ENCODE measurements at places on chromosomes 6 and 20.

- DNase-seq: no peak
These were observed 98.7 kb upstream of the FAM8A1 start for GRCh38 chr6:17501442-17501841.

DNA sequence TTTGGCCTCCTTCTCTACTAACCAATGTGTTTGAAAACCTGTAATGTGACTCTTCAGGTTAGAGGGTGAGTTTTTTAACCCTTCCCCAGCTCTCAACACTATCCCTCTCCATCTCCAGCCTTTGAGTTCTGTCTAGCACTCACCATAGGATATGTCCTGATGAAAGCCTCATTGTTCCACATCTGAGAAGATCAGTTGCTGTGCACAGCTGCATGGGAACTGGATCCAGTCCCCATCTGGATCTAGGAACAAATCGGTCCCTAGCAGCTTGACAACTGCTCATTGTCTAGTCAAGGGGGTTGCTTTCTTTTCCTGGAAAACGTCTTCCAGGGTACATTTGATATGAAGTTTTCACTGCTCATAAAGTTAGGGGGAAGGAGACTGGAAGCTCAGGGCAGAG lies 45.4 kb upstream of the AGPAT4 start:
- no peak for DNase-seq

GRCh38 chr20:57394121-57395082 lies 3.2 kb downstream of the RBM38 start:
- DNase-seq: no peak

DNA sequence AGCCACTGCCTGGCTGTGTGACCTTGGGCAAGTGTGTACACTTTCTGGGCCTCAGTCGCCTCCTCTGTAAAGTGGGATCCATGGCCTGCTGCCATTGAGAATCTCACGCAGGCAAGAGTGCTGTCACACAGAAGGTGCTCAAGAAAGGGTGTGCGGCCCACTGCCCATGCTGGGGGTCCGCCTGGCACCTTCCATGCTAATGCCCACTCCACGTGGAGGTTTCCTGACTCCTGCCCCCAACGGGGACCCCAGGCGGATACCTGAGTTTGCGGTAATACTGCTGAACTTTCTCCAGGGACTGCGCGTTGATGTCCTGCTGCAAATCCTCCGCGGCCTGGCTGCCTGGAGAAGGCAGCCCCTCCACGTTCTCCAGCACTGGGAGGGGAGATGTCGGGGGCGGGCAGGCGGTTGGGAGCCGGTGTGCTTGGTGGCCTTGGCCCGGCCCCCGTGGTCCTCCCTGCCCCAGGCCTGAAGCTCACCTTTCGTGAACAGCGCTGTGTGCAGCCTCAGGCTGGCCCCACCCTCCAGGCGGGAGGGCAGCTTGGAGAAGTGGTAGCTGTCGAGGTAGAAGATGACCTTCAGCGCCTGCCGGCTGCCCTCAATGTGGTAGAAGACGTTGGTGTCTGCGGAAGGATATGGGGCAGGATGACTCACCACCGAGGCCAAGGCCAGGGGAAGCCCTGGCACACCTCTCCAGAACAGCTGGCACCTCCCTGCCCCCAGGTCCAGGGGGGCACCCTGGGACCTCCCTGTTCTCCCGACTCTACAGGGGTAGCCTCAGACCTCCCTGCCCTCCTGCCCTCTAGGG lies 195.6 kb downstream of the PREX1 start:
- no peak for DNase-seq

DNA sequence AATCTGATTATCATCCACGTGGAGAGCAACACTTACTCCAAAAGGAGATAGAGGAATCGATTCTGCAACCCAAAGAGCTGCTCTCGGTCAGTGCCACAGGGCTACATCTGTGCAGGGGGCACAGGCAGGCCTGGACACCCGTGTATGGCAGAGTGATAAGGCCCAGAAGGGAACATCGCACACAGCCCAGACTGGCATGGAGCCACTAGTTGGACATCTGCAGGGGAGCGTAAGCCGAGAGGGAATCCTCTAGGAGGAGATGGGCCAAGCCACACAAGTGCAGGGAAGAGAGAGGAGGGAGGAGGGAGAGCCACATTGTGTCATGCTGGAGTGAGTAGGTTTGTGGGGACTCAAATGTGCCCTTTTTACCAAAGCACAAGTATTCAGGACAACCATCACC lies 50.4 kb upstream of the ENTPD6 start:
- no peak for DNase-seq

- no peak for DNase-seq
These were observed 7.7 kb downstream of the LRP11 start for GRCh38 chr6:149856256-149856994.

- no peak for DNase-seq
These were observed 247.0 kb upstream of the KCNQ5 start for GRCh38 chr6:72374857-72375256.

- DNase-seq: no peak
These were observed 184.0 kb downstream of the RPS12 start for GRCh38 chr6:132998418-132998817.

DNA sequence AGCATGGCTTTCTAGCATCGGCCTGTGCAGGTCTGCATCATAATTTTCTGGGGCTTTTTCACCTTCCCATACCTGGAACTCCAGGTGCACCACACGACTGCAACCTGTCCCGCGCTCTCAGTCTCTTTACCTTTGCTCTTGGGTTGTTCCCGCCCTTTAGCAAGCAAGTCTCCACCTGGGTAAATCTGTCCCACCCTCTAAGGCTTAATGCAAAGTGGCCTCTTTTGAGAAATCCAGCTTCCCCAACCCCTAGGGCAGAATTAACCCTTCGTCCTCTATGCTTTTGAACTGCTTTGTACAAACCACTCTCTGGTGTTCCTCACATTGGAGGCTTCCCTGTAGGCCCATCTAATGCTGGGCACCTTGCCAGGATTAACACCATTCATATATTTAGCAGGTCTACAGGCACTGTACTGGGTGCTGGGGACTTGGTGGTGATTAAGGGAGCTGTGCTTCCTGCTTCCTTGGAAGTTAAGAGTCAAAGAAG lies 2.8 kb downstream of the ITPR3 start:
- no peak for DNase-seq

DNA sequence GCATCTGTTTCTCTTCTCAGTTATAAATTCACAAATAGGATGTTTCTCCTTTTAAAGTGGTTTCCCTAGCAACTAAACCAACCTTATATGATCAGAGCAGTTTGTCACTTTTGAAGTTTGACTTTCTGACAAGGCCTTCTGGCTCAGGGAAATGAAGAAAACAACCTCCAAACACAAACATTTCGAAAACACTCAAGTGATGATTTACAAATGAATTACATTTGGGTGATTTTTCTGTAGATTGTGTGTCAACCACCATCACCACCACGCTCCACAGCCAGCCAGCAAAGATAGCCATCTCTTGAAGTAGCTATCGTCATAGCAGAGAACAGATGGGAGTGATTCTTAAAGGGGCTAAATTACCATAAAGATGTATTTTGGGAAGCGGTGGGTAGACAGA lies 16.5 kb upstream of the MLIP start:
- no peak for DNase-seq

GRCh38 chr6:133114973-133115372 lies 126.2 kb upstream of the EYA4 start:
- DNase-seq: peak; percentile 20

- no peak for DNase-seq
These were observed 29.0 kb downstream of the RTN4IP1 start for GRCh38 chr6:106600329-106600728.

- no peak for DNase-seq
These were observed 19.4 kb downstream of the TINAG start for GRCh38 chr6:54327631-54328030.

All from Caki2 (cell line).